ENCODE measurements at places on chromosomes 11 and 22.

GRCh38 chr22:24067587-24068376 is 56.7 kb downstream of the CABIN1 start:
- no peak for DNase-seq

- peak; percentile 93 for DNase-seq
Measured at GRCh38 chr11:112229746-112230433, 3.7 kb downstream of the PTS start.

GRCh38 chr11:124541204-124541603 is 2.2 kb downstream of the OR8B12 start:
- no peak for DNase-seq

DNA sequence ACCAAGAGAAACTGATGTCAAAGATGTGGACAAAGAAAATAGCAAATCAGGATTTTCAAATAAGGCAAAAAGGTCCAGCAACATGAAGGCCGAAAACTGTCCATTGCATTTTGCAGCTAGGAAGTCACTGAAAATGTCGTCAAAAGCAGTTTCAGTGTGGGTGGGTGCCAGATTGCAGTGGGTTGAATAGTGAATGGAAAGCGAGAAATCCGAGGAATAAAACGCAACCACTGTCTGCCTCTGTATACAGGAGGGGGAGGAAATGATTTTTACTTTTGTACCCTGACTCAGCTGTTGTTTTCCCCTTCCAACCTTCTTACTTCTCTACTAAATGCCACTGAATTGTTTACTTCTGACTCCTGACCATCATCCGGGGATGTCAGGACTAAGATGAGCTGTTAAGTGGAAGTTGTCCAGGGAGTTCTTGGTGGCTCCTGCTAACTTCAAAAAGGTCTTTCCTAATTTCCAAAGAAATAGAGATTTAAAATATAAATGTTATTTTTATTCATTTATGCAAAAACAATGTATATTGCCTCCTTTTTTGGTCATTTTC is 64.9 kb upstream of the BIRC3 start:
- DNase-seq, result peak; percentile 23

GRCh38 chr11:39365809-39366436 is 2093.5 kb downstream of the LRRC4C start:
- DNase-seq, result no peak

- DNase-seq, result no peak
Measured at GRCh38 chr11:89175796-89176195, 1.9 kb upstream of the TYR start.

- DNase-seq, result peak; percentile 74
Measured at GRCh38 chr11:8913961-8914660, 3.1 kb downstream of the AKIP1 start.

- no peak for DNase-seq
Measured at GRCh38 chr11:118791961-118792569, 1.1 kb upstream of the DDX6 start.

DNA sequence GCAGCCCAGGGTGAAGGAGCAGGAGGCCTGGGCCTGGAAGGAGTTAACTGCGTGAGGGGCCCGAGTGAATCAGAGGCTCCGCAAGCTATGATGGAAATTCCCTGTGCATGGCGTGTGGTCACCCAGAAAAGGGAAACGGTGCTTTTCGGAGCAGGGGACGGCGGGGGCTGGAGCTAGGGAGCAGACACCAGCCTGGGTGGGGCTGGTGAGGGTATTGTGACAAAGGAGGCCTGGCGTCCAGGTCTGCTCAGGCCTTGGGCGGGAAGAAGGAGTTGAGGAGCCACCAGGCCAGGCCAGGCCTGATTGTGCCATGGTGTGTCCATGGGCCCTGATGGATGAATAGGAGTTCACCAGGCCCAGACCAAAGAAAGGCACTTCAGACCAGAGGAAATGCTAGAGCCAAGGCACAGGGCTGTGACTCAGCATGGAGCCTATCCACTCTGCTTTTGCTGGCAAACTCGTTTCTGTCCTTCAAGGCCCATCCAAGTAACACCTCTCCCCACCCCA is 12.8 kb upstream of the SPI1 start:
- DNase-seq, result no peak

DNA sequence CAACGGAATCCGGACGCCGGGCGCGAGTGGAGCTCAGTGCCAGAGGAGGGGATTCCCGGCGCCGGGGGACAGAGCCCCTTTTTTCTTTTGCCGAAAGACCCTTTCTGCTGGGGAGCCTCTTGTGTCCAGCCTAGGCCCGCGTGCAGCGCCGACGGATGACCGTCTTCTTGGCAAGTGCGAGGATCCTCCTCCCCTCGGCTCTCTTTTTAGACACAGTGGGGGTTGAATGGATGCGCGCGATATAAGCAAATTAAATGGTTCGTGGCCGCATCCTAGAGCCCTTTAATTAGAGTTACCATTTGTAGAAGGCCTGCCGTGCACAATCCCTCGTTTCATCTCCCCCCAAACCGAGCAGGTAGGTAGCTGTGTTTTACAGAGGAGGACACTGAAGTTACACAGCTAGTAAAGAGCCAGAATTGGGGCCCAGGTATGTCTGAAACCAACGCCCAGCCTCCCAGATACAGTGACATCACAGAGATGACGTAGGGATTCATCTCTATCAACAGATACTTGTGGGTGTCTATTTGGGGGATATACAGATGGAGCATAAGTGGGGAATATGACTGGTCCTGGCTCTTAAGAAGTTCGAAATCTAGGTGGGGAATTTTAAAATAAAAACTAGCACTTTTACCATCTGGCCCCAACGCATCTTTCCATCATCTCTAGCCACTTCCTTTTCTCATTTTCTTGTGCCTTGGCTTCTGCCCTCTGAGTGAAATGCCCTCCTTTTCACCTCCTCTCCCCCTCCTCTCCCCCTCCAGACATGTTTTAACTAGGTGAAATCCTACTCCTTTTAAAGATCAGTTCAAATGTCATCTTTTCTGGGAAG is 875 bp downstream of the TCP11L1 start:
- DNase-seq, result peak; percentile 31

- DNase-seq, result peak; percentile 59
Measured at GRCh38 chr11:71580057-71581003, 2.3 kb downstream of the KRTAP5-11 start.

DNA sequence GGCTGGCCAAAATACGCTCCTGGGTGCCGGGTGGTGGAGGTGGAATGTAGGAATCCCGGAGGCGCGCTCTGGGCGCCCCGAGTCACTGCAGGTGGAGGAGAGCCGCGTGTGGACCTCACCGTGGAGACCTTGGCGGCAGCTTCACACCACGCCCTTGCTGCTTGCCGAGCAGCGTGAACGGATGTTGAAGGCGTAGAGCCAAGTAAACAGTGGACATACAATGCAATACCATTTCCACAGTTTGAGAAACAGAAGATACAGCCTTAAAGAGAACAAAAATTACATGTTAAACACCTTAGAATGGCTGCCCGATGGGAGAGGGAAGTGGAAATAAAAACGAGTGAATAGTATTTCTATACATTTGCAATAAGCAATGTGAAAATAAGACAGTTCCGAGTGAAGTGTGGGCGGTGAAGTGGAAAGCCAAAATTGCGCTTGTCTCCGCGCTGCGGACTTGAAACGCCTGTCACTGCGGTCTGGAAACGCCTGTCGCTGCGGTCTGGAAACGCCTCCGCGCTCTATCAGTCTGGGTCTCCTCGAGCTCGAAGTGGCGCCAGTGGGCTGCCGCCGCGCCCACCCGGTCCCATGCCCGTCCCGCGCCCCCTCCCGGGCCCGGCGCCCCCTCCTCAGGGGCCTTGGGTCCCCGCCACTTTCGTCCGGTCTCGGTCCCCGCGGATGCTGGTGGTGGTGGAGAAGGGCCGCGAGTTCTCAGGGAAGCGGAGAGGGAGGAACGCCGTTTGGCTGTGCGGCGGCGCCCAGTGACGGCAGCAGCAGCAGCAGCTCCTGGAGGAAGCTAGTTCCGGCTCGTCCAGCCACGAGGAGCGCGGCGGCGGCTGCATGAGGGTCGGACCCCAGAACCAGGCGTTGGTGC is 1.6 kb downstream of the NCR3LG1 start:
- peak; percentile 82 for DNase-seq

GRCh38 chr11:12042215-12042676 is 33.8 kb upstream of the DKK3 start:
- DNase-seq, result peak; percentile 96

DNA sequence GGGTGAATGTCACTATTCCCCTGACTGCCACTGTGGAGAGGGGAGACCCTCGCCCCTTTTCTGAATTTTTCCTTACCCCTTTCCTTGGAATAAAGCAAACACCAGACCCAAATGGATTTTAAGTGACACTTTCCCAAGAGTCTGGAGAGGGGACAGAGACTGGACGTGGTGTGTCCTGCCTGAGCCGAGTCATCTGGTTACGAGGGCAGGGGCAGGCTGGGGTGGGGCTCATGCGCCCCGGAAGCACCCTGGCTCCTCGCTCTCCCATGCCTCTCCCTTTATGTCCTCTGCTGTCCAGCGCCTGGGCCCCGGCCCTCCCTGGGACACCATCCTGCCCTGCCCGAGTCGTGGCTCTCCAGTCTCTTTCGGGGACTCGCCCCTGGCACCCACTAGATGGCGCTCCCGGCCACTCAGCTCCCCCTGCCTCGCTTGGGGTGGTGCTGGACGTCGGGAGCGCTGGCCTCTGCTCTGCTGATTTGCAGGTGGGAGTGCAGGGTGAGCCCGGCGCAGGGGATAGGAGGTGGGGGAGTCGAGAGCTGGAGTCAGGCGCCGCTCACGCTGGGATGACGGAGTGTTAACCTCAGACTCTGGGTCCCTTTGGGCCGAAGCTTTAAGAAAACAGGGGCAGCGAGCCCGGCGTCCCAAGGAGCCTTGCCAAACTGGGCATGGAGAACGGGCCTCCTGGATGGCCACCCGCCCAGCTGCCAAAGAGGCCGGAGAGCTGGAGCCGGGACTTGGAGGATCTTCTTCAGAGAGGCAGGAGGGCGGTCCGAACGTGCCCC is 89.8 kb downstream of the RPS6KA4 start:
- DNase-seq, result peak; percentile 59

GRCh38 chr11:126129727-126130671 is 67.3 kb upstream of the CDON start:
- DNase-seq, result peak; percentile 79

- DNase-seq, result peak; percentile 34
Measured at GRCh38 chr11:38089726-38090125, 1491.7 kb upstream of the RAG2 start.

GRCh38 chr22:48565901-48566501 is 1261.7 kb downstream of the BRD1 start:
- no peak for DNase-seq

GRCh38 chr11:20634781-20635180 is 34.6 kb upstream of the NELL1 start:
- DNase-seq, result no peak

- no peak for DNase-seq
Measured at GRCh38 chr11:7969756-7970646, 4.8 kb upstream of the NLRP10 start.
